ENCODE measurements at places on chromosomes 6 and 20.

DNA sequence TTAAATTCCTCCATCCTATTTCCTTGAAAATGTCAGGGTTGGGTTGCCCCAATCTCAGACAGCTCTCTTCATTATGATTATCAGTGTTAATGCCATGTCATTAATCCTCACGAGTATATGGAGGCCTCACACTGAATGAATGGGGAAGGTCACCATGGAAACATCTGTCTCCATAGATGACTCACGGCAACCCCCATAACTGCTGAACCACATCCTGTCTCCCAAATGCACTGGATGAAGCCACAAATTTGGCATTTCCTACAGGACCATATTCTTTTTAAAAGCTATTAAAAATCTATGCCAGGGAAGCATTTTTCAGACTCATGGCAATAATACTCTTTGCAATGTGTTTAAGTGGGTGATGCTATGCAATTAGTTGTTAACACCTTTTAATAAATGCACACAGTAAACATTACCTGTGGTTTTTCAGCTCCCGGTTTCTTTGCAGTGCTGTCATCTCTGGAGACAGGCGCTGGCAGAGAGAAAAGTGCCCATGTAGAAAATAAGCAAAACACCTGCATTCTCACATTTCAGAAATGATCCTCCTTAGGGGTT is 80.1 kb upstream of the PTPRK start:
- DNase-seq = no peak

DNA sequence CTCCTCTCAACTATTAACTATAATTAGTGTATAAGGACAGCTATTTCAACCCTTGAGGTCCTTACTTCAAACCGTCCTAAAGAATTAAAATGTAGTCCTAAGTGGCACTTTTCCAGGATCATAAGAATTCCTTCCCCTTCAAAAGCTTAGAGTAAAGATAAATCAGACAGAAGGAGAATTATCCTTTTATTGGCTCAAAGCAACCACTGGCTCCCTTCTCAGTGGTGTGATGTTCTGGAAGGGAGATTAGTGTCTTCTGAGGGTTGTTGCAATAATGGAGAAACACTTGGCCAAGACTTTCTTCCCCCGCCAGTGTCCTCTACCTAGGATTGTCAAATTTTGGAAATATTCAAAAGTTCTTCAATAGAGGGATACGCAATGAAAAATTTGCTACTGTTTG is 89.1 kb upstream of the PLEKHG1 start:
- no peak for DNase-seq

GRCh38 chr6:113065611-113066010 is 718.5 kb downstream of the RFPL4B start:
- no peak for DNase-seq

- no peak for DNase-seq
Observed at GRCh38 chr20:37295001-37295400, 5.5 kb downstream of the MANBAL start.

DNA sequence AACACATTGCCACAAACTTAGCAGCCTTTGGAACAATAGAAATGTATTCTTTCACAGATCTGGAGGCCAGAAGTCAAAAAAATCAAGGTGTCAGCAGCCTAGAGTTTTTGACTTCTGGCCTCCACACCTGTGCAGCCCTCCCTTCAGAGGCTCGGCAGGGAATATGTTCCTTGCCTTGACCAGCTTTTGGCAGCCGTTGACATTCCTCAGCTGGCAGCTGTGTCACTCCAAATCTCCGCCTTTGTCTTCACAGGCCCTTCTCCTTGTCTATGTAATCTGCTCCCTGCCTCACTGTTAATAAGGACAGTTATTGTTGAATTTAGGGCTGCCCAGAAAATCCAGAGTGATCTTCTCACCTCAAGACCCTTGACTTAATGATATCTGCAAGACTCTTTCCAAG is 17.2 kb upstream of the AHI1 start:
- DNase-seq = no peak

GRCh38 chr6:131900231-131900630 is 50.9 kb downstream of the CCN2 start:
- no peak for DNase-seq

DNA sequence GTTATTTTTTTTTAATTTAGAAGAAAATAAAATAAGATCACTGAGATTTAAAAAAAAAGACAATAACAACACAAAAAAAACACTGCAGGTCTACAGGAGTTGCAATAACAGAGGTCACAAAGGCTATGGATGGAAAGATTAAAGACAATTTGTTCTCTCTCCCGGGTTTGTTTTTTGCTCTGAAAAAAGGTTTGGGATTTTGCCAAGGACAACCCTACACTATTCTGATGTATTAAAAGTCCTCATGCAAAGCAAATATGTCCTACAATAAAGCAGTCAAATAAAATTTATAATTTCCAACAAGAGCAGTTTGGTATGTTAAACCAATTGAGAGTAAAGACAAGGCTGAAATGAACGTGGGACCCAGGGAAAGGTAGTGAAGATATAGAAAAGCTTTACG is 55.6 kb downstream of the PTPRK start:
- no peak for DNase-seq

DNA sequence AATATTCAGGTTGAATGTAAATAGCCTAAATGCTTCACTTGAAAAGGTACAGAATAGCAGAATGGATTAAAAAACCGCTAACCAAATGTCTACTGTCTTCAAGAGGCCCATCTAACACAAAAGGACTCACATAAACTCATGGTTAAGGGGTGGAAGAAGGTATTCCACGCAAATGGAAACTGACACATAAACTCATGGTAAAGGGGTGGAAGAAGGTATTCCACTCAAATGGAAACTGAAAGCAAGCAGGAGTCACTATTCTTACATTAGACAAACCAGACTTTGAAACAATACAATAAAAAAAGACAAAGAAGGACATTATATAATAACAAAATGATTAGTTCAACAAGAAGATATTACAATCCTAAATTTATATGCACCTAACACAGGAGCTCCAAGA is 38.3 kb upstream of the PKIB start:
- DNase-seq = no peak

GRCh38 chr6:18349386-18349785 is 37.8 kb upstream of the RNF144B start:
- no peak for DNase-seq

DNA sequence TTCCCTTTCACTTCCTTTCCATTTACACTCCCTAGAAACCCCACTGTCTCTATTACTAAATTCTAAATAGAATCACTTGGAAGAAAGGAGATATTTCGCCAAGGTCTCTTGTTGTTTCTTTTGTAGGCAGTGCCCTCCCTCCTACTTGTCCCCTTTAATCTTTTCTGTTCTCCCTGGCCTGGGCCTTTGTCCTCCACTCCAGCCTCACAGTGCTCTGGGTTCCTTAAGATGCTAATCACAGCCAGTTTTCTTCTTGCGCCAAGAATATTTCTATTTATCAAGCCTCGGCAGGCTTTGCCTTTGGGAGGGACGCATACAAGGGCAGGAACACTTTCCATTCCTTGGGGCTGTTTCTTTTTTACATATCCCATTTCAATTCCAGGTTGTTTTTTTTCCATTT is 520.6 kb upstream of the CHD6 start:
- DNase-seq = no peak

- DNase-seq = no peak
Observed at GRCh38 chr20:57880571-57880892, 170.7 kb upstream of the PMEPA1 start.

DNA sequence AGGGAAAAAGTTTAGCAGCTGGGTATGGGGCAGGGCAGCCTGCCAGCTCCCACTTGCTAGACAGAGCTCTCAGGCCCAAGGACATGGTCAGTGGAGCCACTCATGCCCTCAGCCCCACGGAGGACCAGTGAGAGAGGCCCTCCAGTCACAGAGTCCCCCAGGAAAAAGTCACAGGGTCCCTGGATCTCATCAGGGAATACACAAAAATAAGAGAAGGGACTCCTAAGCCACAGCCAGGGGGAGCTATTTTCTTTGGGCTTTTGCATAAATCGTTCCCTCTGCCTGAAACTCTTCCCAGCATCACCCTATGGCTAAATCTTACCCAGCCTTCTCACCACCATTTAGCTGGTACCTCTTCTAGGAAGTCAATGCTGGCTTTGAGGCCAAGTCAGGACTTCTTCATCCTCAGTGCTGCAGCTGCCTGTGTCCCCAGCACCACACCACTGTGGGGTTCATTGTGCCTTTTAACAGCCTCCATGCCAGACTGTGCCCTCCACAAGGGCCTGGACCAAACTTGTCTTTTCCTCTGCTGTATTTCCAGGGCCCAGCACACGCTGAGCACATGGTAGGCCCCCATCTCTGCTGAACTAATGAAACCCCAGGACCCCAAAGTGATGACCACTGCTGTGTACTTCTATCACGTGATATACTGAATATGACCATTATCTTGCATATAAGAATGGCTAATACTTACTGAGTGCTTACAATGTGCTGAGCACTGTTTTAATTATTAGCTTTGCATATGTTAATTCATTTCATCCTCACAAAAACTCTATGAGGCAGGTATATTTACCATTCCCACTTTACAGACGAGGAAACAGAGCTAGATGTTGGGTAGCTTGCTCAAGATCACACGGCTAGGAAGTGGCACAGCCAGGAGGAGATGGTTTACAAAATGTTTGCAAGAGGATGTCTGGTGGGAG is 2.0 kb downstream of the ZNF335 start:
- DNase-seq = no peak

DNA sequence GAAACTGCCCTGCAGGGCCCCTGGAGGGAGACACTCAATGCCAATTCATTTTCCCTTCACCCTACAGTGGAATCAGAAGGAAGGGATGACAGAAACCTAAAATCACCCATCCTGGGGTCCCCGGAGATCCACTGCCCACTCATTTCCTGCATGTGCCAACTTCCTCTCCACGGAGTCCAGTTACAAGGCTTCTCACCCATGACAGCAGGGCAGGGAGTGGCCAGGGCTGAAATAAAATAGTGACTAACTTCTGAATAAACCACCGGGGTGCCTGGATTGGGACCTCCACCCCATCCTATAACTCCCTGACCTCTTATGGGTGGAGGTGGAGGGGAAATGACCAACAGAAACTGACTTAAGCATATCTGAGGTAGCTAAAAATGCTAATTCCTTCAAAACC is 362.3 kb downstream of the MAFB start:
- DNase-seq = no peak
